ENCODE measurements at places on chromosomes 4 and X.

GRCh38 chrX:109270580-109271484 is 211.1 kb downstream of the GUCY2F start:
- DNase-seq = no peak

DNA sequence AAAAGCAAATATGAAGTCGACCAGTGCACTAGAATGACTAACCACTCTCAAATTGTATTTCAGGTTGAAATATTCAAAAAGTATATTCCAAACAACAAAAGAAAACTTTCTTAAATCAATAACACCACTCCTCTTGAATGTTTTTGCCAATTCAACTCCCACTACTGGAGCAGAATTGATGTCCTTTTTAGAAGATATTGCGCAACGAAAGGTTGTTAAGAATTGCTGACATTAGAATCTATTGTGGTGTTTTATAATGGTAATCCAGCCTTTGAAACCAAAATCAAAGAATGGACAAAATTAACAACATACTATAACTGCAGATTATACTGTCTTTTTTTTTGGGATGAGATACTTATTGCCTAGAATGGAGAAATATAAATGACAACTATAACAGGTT is 331.3 kb downstream of the GRXCR1 start:
- no peak for DNase-seq

DNA sequence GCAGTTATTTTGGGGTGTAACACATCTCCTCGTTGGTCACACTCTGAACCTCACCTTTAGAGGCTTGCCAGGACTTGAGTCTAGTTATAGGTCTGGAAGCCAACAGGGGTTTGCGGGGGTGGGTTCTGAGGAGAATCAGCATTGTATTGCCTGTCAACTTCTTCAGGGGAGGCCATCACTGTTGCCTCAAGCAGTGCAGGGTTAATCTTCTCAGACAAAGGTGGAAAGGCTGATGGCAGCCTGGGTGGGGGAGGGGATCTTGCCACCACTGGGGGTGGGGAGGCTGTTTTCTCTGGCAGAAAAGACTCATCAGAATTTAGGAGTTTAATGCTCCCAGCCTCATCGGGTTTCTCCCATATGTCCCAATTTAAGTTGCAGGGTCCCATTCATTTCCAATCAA is 387.8 kb downstream of the PRR32 start:
- DNase-seq = no peak

- DNase-seq = no peak
These were observed 4.1 kb downstream of the SEPTIN6 start for GRCh38 chrX:119688911-119689321.

DNA sequence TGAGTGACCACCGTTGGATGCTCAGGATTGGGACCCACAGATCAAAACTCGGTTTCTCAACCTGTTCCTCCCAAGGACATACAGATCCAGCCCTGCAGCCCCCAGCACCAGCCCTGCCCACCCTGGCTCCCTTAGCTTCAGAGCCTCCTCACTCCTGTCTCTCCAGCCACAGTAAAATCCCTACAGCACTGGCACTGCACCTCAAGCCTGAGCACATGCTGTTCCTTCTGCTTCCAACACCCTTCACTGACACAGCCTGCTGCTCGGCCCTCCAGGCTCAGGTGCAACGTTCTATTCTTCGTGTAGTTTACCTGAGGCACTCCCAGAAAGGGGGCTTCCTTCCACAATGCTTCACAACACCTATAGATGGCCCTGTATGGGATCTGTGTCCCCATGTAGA is 163.6 kb downstream of the EVC2 start:
- no peak for DNase-seq

DNA sequence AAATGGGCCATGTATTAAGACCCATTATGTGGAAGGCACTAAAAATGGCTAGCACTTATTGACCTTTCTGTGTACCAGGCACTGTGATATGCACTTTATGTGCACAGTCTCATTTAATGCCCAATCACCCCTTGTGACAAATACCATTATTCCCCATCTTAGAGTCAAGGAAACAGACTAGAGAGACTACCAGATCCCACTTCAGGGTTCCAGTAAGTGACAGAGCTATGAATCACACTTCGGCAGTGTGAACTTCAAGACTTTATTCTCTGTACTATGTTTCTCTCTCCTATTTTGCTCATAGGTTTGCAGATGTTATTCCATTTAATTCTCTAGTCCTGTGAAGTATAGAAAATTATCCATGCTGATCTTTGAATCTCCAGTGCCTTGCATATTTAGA is 107.0 kb downstream of the NFKB1 start:
- no peak for DNase-seq

- no peak for DNase-seq
These were observed 34.4 kb downstream of the RWDD4 start for GRCh38 chr4:183624548-183624947.

DNA sequence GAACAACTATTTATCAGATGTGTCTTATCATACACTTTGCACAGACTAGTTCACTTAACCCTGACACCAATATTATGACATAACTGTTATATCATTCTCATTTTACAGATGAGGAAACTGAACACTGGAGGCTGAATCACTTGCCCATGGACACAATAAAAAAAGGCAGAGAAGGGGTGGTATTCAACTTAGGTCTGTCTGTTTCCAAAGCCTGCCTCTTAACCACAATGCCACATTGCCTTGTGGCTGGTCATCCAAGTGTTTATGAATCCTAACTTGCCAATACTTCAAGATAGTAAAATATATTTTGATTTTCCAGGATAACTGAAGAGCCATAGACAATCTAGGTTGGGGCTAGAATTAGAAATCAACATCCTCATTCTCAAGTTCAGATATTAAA is 327.8 kb downstream of the NR3C2 start:
- no peak for DNase-seq

GRCh38 chr4:25098964-25099891 is 61.0 kb downstream of the SEPSECS start:
- no peak for DNase-seq

DNA sequence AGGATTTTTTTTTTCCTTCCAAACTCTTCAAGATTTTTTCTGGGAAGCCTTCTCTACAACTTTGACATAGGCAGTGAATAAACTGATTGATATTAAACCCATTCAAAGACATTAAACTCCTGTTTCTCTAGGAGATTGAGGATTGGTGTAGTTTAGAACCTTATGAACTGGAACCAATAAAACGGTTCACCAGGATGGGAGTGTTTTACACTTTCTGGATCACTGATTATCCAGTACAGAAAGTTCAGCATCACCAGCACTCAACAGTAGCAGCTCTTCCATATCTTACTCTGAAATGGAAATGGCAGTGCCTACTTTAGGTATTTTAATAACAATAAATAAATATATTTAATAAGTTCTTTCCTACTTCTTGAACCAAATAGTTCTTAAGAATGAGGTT is 76.7 kb downstream of the BMPR1B start:
- no peak for DNase-seq

- no peak for DNase-seq
These were observed 574.2 kb upstream of the CPEB2 start for GRCh38 chr4:14428125-14428524.

DNA sequence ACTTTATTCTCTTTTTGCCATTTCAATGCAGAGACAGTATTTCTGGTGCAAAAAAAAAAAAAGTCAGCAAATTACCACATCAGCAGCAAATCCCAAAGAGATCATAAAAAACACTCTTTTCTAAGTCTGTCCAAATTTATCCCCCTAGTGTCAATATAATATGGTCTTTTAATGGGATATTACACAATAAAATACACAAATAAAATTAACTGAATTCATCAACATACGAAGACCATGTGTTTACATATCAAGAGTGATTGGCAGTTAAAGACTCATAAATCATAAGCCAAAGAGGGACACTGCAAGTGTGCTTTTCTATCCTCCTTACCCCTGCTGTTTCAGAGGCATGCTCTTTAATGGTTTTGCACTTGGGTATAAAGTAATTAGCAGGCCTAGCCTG is 340.2 kb upstream of the DKK2 start:
- no peak for DNase-seq

DNA sequence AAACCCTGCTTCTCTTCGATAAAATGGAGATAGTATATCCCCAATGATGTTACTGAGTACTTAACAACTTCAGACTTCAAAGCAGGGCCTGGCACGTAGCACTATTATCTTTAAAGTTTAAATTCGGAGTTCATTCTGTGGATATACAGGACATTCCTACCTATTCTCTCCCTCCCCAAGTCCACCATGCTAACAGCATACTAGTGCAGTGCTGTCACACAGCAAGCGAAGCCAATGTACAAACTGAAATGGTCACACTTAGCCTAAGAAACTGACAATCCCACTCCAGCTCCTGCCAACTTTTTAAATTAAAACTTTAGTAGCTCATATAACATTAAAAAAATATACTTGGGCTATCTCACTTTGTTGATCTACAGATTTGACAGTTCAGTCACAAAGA is 1.2 kb upstream of the DNAJB14 start:
- no peak for DNase-seq

DNA sequence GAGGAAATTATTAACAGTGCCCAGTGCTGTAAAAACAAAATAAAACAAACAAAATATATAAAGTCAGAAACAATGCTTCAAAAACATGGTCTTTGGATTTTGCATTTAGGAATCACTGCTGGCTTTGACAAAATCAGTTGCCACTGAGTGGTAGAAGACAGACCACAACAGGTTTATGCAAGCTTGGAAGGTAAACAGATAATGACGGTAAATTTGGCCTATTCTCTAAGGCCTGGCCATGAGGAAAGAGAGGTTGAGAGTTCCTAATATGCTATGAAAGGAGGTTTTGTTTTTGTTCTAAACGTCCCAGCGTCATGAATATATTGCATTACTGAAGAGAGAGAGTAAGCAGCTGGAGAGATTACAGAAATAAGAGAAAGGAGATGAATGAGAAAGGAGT is 629.4 kb downstream of the STPG2 start:
- DNase-seq = no peak

Measured in stimulated activated CD8-positive, alpha-beta memory T cell treated with anti-CD3 and anti-CD28 coated beads, Interleukin-7, amount 100 ng/mL, for 24 hours (primary cell).